NCI-H774 (cell line): ENCODE measurements at places on chromosomes 1 and 21.

- no peak for DNase-seq
Measured at GRCh38 chr1:245298781-245299180, 144.0 kb downstream of the KIF26B start.

GRCh38 chr1:218425647-218426342 lies 80.7 kb downstream of the TGFB2 start:
- DNase-seq, result no peak

GRCh38 chr1:28134651-28135207 lies 41.8 kb downstream of the PTAFR start:
- no peak for DNase-seq

DNA sequence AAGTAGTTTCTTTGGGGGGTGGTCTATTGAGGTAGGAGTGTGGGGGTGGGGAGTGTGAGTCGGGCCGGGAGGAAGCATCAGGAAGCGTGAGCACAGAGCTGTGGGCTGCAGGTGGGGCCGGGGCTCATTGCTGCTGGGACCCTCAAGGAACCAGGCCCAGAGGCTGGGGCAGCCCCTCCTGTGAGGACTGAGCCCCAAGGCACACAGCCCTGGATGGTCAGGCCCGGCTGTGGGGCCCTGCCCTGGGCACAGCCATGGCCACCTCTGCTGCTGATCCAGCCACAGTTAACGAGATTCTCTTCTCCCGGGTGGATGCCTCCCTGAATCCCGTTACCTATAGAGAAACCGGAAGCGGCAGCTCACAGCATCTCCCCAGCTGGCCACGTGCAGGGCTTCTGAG lies 22.9 kb upstream of the SUMO3 start:
- DNase-seq, result no peak

- peak; percentile 61 for DNase-seq
Measured at GRCh38 chr1:201282931-201283829, at the start of gene PKP1. TSS of gene PKP1 (plus strand) at chr1:201283506. CDS start at chr1:201283703, 197 bp downstream.

DNA sequence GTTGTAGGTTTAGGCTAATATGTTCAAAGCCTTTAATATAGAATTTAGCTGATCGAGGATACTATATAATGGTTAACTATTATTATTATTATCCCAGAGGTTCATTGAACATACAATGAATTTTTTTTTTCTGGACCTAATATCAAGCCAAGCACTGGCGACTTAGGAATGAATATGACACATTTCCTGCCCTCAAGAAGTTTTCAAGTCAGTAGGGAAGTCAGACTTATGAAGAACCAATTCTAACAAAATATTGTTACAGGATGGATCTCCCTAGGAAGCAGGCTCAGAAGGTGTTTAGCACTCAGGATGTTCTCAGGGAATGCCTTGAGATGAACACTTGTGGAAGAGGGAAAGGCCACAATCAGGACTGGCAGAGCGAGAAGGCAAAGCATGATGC lies 211.8 kb upstream of the FGGY start:
- DNase-seq, result no peak

GRCh38 chr1:27388337-27389005 lies 4.0 kb upstream of the GPR3 start:
- DNase-seq, result peak; percentile 3

GRCh38 chr1:201639391-201639790 lies 100.5 kb downstream of the NAV1 start:
- DNase-seq, result no peak

DNA sequence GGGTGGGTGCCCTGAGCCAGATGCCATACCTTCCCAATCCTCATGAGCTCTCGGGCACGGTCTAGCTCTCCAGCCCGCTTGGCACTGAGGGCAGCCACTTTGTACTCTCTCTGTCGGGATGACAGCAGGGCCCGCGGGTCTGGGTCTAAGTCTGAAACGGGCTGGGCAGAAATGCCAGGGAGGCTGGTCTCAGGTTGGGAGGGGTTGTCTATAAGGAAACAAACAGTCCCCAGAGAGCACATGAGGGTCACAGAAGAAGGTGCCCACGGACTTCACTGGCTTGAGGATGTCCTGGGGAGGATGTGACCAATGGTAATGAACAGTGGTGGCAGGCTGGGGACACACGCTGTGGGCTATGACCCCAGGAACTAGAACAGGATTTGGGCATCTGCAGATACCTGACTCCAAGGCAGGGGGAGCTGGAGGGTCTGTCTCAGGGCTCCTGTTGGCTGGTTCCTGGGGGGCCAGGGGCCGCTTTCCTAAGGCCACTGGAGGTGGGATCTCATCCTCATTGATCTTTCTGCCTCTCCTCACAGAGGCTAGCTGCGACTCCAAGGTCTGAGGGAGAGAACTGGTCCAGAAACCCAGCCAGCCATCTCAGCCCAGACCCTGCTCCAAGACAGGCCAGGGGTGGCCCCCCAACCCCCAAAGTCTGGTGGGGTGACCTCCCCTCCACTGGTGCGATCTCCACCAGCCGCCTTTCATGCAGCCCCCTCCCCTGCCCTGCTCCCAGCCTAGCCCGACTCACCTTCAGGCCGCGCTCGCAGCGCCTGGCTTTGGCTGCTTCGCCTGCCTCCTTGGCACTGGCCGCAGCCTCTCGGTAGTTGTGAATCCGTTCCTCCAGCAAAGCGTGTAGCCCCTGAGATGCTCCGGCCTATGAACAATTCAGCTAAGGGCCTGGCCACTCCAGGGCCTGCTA lies 6.1 kb downstream of the CC2D1B start:
- no peak for DNase-seq

- DNase-seq, result no peak
Measured at GRCh38 chr1:230392920-230393521, 33.1 kb downstream of the PGBD5 start.

DNA sequence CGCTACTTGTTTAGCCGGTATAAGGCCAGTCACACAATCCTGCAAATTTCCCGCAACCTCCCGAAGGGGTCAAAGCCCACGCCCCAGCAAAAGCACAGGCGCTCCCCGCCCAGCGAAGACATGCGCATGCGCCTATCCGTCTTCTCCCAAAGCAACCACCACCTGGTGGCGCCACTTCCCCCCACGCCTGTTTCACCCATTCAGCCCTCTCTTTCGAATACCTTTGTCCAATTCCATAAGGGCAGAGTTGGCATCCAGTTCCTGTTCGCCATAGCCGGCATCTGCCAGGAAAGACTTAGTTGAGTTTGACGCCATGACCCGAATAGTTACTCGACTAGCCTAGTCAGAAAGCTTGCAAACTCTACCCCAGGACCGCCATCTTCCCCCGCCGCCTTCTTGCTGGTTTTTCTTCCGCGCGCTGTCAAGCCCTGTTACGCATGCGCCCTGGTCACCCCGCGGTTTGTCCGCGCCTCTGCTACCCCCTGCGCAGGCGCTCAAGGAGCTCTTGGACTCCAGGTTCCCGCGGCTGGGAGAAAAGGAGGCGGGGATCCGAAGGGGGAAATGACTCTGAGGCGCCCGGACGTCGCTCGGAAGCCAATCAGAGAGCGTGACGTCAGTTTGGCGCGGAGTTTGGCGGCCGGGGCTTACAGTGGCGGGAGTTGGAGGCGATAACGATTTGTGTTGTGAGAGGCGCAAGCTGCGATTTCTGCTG lies at the start of the genes DTL and INTS7:
Gene DTL, plus strand, starts transcription at position 626 of the 712 bp plus-strand sequence. CDS start 143 bp downstream, outside the sequence.
Gene INTS7, minus strand, starts transcription at position 435 of the 712 bp plus-strand sequence. Its CDS starts 120 bp downstream, at position 315.
- DNase-seq, result peak; percentile 100

- no peak for DNase-seq
Measured at GRCh38 chr1:183710734-183711133, 57.6 kb upstream of the APOBEC4 start.

DNA sequence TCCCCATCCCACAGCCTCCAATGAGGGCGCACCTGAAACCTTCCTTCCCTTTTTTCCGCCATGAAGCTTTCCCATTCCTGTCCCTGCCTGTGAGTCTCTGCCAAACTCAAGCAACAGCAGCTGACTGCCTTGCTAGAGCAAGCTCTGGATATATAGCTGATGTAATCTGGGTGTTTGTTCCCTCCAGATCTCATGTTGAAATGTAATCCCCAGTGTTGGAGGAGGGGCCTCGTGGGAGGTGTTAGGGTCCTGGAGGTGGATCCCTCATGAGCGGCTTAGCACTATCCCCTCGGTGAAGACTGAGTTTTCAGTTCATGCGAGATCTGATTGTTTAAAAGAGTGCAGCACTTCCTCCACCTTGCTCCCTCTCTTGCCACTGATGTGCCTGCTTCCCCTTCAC lies 204.4 kb upstream of the MAP1LC3C start:
- no peak for DNase-seq

GRCh38 chr1:201223852-201224665 lies 33.4 kb downstream of the IGFN1 start:
- DNase-seq, result no peak

DNA sequence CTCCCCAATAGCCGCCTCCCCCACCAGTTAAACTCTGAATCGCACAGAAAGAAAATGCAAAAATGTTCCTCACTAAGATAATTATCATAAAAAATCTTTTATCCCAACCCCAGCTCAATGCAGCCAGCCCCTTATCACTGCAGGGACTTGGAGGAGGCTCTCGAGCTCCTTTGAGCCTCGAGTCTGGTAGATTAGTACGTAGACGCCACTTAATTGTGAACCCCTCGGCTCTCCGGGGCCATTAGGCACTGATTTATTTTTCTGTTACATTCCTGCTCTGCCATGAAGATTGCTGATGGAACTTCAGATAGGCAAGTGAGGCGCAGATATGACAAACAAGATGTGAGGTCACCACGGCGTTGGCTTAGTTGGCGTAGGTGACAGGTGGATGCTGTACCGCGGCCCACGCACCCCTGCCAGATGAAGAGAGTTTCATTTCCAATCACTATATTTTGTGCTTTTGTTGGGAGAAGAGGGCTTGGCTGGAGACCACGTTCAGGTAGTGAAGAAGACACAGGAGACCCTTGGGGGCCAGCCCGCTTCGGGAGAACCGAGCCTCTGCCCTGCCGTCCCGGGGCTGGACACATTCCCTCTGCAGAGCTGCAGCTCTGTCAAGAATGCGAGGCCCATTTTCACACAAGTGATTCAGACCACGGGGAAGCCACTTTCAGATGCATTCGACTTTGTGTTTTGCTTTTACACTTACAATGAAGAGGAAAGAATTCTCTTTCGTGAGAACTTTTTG lies 55.9 kb upstream of the ARHGEF16 start:
- no peak for DNase-seq
